ENCODE measurements at places on chromosomes 5 and 9.
A peak's percentile ranks its signal among the peaks of the same experiment; 100 is the strongest.

DNA sequence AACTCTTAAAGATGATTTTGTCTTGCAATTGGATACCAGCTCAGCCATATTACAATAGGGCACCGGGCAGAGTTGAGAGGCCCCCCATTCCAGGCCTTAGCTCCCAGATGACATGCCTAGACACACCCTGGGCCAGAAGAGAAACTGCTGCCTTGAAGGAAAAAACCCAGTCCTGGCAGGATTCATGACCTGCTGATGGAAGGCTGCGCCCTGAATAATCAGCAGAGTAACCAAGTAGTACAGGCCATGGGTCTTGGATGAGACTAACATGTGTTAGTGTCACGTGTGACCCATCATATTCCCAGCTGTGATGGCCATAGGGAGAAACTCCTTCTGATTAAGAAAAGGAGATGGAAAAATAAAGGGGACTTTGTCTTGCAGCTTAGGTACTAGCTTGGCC lies 39.0 kb upstream of the DEPDC1B start:
- DNase-seq: no peak

DNA sequence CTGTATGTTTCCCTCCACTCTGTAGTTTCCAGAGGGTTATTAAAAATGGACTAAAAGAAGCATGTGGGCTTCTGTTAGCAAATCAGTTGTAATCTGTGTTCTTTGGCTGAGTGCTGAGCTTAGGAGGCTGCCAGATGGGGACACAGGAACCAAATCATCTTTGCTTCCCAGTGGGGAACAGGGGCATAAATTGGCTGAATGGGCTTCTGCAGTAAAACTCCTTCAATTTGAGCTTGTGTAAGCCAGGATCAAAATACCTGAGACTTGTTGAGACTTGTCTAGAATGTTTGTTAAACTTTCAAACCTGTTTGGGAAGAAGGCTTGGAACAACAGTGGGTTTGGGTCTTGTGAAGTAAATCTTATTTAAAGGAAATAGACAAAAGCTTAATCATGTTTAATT lies 32.2 kb upstream of the TNFAIP8 start:
- DNase-seq: no peak

DNA sequence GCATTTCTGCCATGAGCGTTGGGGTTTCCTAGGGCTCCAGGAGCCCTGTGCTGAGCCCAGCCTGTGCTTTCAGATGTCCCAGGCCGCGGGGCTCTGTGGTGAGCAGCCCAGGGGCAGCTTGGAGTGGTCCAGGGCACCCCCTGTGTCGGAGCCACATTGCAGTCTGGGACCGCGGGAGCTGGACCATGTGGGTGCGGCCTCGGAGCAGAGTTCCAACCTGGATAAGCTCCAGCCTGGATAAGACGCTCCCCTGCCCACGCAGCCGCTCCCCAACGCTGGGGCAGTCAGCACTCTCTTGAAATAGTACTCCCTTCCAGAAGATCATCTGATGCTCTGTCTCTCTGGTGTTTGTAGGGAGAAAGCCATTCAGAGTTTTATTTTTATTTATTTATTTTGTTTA lies 111.1 kb downstream of the WNK2 start:
- no peak for DNase-seq

- DNase-seq: no peak
Measured at GRCh38 chr9:112012026-112012902, 115.7 kb downstream of the UGCG start.

- DNase-seq: no peak
Measured at GRCh38 chr5:14528926-14529325, 52.7 kb upstream of the OTULINL start.

DNA sequence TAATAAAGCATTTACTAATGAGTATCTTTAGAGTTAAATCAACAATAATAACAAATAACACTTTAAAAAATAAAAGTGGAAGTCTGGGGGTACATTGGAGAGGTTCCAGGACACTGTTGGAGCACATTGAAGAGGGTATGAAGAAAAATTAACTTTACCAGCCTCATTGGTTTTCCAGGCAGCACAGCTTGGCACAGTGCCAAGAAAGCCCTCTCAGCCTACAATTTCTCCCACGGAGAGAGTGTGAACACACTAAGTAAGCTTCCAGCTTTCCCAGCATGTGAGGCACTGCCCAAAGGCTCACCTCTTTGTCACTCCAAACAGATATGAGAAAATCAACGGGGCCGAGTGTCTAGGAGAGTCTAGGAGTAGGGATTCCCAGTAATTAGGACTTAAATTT lies 1912.8 kb upstream of the NUDT12 start:
- DNase-seq: no peak

GRCh38 chr5:15597804-15598203 lies 97.8 kb downstream of the FBXL7 start:
- no peak for DNase-seq

GRCh38 chr9:121818016-121818661 lies 166.7 kb downstream of the DAB2IP start:
- no peak for DNase-seq

GRCh38 chr5:36305571-36306326 lies 4.0 kb upstream of the RANBP3L start:
- DNase-seq: no peak

GRCh38 chr9:2620919-2621721 lies 467 bp upstream of the VLDLR start:
- no peak for DNase-seq

DNA sequence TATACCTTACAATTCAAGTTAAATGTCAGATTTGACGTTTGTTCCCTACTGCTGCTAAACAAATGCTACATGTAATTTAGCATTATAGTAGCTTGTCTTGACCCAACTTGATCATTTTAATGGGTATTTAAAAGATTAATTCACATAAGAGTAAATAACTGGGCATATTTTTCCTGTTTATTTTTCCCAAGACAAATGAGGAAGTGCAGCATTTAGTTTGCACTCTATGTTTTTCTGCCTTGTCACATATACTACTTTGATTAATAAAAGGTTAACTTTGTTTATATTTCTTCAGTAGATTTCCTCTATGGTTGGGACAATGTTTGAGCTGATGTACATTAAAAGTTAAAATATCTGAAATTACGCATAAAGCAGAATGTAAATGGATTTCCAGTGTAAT lies 641.8 kb downstream of the PRR16 start:
- no peak for DNase-seq

GRCh38 chr5:38780945-38781344 lies 64.9 kb upstream of the OSMR start:
- no peak for DNase-seq

DNA sequence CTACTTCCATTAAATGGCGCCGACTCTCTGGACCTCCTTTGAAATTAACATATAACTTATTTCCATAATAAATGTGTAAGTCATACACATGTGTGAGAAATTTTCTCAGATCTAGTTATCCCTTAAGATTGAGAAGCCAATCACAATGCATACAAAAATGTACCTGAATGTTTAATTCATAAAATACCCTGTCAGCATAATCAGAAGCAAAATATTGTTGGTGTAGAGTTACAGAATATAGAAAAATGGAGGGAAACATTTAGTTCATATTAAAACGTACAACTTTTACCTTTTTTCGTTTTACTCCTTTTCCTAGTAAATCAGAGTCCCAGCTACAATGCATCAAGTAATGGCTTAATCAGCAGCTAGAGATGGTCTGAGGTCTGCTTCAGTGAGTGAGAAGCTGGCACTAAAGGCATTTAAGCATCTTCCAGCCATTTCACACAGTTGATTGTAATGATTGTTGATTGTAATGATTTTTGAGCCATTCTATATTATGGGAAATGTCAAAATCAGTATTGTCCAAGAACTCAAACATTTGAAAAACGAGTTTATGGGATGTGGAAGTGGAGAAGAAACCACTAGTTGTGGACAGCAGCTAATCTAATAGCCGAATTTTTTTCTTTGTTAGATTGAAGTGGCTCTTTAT lies 81.8 kb downstream of the ANXA1 start:
- DNase-seq: no peak

DNA sequence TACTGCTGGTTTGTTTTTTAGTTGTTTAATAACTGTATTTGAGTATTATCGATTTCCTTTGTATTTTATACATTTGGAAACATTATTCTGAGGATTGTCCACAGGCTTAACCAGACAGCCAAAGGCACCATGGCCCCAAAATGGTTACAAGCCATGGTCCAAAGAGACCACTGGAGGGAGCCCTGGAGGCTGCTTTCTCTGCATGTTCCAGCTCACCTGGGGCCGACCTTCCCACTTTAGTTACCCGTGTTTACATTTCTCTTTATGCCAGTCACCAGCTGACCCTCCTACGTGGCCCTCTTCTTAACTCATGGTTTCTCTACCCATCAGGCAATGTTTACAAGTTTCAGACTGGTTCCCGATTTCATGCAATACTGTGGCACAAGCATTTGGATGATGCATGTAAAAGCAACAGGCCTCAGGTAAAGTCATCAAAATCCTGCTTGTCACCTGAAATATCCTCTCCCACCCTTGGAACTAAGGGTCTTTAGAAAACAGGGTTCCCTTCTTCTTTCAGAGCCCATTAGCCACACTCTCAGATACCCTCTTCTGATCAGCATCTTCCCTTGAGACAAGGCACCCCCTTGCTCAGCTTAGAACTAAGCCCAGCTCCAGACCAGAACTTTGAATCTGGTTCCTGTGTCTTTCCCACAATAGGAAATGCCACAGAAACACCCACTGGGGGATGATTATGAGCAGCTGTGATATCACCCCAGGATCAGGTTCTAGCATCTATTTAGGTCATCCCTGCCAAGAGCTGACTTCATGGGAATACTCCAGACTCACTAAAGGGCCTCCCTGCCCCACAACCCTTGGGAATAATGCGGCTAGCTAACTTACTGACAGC lies 49.9 kb upstream of the GARNL3 start:
- DNase-seq: peak; percentile 34

GRCh38 chr5:140025736-140026135 lies 17.4 kb downstream of the NRG2 start:
- DNase-seq: no peak

- DNase-seq: no peak
Measured at GRCh38 chr5:14322437-14323187, 179.5 kb downstream of the TRIO start.

- peak; percentile 16 for DNase-seq
Measured at GRCh38 chr5:90434116-90434714, 24.7 kb upstream of the CETN3 start.

DNA sequence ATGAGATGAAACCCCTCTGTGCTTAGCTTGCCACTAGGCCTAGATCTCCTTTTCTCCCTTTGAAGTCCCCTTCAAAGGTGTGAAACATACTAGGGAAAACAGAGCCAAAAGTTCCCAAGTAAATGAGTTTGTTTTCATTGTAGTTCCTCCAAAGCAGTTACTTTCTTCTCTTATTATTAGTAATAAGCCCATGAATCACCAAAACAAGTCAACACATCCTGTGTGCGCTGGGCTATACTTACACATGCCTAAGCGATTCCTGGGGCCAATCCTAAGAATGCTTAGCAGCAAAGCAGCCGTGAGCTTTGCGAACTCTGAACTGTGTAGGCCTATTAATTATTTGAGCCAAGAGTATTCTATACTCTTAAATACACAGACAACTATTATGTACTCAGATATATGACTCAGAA lies 7.6 kb downstream of the ENC1 start:
- no peak for DNase-seq

Data from activated CD4-positive, alpha-beta T cell treated with anti-CD3 and anti-CD28 coated beads for 1 hour (primary cell).